AG09319 (cell line): ENCODE measurements at places on chromosomes 2 and 18.

GRCh38 chr2:235157746-235158482 lies 206.1 kb downstream of the SH3BP4 start:
- no peak for DNase-seq

DNA sequence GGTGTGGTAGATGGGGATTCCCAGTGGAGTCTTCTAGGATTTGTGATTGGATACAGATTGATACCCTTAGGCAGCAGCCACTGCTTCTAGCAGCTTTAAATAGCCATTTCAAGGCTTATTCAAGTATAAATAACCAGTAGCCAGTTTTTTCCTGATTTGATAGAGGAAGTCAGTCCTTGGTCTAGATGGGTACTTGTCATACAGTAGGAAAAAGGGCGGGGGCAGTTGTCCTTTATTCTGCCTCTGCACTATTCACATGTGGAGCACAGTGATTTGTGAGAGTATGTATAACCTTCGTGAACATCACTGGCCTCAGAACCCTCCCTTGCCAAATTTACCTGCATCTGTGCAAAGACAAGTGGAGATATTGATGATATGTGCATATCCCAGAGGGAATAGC lies 6.8 kb downstream of the PPP1CB start:
- DNase-seq = no peak

- DNase-seq = no peak
Measured at GRCh38 chr2:58957188-58957840, 716.2 kb upstream of the FANCL start.

DNA sequence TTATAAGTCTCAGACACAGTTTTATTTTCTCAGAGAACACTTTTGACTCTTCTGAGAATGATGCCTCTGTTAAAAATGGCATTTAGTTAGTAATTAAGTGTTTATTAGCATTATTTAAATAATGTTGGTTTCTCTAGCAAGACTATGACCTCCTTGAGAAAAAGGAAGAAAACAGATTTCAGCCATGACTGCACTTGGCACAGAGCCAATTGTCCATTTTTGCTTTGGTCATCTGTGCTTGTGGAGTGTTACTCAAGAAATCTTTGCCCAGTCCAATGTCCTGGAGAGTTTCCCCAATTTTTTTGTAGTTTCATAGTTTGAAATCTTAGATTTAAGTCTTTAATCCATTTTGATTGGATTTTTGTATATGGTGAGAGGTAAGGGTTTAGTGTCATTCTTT lies 1229.4 kb upstream of the FAM98A start:
- DNase-seq = no peak

DNA sequence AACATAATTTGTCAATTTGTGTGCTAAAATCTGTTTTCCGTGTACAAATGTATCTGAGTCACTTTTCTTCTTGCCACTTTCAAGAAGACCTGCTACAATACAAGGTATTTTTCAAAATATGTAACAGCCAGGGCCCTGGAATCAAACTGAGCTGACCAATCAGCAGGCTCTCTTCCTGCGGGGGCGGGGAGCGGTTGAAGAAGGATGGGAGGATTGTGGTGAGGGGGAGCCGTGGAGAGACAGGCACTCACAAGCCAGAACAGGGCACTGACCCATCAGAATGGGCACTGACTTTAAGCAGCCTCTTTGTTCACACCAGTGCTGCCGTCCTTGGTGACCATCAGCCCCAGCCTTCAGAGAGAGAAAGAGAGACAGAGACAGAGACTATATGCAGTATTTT lies 40.6 kb upstream of the CCNYL1 start:
- DNase-seq = no peak

GRCh38 chr2:100817388-100817985 lies 2.5 kb upstream of the NPAS2 start:
- DNase-seq = no peak

- DNase-seq = no peak
Measured at GRCh38 chr18:45626330-45627203, 11.3 kb downstream of the SLC14A2 start.

DNA sequence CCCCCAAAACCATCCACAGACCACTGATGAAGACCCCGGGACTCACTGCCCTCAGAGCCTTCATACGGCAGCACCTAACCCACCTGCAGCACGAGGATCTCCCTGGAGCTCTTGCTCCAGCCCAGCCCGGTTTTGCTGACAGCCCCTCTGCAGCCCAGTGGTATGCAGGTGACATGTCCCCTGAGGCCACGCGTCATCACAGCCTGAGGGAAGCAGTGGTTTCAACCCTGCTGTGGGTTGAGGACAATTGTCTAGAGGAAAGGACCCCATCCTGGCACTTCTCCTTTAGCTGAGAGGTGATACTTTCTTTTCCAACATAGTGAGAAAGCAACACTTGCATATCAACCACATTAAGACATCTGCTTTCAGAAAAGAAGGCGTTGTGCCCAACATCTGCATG lies 134.0 kb downstream of the SEPTIN10 start:
- no peak for DNase-seq

GRCh38 chr2:152497481-152498052 lies 162.6 kb downstream of the FMNL2 start:
- DNase-seq = no peak

- DNase-seq = no peak
Measured at GRCh38 chr2:29744976-29745375, 176.4 kb downstream of the ALK start.

DNA sequence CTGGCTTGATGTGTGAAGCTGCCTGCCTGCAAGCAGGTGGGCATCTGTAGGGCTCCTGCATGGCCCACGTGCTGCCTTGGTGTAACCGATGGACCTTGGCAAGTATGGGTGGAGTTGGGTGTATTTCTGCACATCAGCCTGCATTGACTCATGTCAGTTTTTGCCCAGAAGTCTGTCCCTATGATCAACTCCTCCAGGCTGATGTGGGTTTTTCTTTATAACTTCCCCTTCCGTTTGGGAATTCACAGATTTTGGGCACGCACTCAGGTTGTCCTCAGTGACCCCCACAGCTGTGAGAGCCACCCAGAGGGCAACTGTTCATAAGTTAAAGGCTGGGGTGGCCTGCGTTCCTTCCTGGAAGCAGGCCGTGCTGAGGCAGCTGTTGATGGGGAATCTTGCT lies 123.3 kb downstream of the NCK2 start:
- no peak for DNase-seq

- no peak for DNase-seq
Measured at GRCh38 chr18:40063488-40063887, 1891.5 kb upstream of the PIK3C3 start.

GRCh38 chr2:159450180-159450579 lies 163.7 kb upstream of the WDSUB1 start:
- no peak for DNase-seq

- no peak for DNase-seq
Measured at GRCh38 chr2:223147431-223147830, 95.4 kb downstream of the KCNE4 start.

DNA sequence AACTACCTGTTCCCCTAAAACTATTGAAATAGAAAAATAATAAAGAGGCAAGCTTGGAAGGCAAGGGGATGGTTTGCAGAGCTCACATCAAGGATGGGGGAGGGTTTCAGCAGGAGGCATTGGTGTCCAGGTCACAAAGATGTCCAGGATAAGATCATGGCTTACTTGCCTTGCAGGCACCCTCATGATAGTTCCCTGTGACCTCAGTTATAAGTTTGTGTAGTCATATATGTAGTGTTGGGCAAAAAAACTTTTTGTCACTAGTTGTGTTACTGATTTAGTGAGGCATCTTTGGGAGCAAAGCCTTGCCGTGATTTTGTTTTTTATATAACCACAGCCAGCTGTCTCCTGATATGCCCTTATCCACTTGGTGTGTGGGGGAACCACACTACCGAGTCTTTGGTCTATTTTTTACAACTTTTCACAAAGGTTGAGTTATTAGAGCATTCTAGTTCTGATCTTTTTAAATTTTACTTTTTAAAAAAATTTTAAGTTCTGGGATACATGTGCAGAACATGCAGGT lies 53.3 kb downstream of the IL1R2 start:
- no peak for DNase-seq

- no peak for DNase-seq
Measured at GRCh38 chr2:45698554-45698953, 47.1 kb downstream of the PRKCE start.

GRCh38 chr2:33108483-33109443 lies 162.0 kb downstream of the LTBP1 start:
- DNase-seq = no peak

GRCh38 chr2:54559593-54560145 lies 103.5 kb downstream of the SPTBN1 start:
- peak; percentile 54 for DNase-seq

DNA sequence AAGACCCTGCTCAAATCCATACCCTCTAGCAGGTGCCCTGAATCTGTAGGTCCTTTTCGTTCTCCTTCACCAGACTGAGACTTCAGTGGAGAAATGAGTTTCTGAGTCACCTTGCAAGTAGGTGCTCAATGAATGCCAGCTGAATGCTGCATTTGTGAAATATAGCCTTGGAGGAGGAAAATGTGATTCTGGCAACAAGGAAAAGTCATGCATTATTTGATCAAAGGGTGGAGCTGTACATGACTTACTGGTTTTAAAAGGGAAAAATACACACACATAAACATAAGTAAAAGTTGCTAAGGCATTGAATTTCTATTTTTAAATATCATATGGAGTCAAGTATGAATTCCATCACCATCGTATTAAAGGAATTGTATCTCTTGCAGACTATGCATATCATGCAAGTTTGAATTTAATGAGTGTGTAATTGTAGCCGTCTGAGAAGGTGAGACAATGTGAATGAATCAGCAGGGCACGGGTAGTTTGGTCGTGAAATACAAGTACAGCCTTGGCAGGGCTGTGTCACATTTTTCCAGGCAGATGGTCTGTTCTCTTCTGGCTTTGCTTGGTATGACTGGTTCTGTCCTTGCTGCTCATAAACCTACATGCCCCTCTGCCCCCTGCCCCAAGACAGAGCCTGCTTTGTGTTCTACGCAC lies 160.8 kb downstream of the COL6A3 start:
- no peak for DNase-seq

DNA sequence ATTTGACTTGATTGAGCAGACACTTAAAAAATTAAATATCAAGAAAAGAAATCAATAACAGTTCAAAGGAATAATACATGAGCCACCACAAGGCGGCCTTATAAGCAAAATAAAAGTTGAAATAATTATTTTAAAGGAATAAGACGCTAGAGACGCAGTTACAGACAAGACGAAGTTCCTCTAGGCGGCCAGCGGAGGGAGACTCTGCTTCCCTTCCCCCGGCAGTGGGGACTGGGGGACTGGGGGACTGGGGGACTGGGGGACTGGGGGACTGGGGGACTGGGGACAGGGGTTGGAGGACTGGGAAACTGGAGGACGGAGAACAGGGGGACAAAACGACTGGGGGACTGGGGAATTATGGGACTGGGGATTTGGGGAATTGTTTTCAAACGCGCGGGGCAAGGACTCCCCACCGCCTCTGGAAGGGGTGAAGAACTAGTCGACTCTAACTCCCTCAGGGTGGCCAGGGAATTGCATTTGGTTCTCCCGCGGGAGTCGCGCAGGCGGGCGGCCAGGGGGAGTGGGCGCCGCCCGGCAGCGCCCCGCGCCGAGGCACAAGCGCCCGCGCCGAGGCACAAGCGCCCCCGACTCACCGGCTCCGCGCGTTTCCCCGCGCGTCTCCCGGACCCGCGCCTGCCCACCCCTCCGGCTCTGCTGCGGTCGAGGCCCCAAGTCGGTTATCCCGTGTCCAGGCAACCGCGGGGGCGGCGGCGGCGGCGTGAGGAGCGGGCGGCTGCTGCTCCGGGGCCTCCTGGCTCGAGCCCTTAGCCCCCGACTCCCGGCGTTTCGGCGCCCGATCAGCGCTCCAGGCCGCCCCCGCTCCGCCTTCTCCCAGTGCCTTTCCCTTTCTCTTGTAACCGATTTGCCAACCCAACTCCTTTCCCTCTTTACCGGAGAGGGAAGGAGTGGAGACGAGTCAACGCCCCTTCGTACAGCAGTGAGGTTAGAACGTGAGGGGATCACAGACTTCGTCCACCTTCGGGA lies at the start of gene CCDC178:
Gene CCDC178, minus strand, starts transcription at position 662 of the 984 bp plus-strand sequence. CDS start 28,633 bp downstream, outside the sequence.
- DNase-seq = no peak

DNA sequence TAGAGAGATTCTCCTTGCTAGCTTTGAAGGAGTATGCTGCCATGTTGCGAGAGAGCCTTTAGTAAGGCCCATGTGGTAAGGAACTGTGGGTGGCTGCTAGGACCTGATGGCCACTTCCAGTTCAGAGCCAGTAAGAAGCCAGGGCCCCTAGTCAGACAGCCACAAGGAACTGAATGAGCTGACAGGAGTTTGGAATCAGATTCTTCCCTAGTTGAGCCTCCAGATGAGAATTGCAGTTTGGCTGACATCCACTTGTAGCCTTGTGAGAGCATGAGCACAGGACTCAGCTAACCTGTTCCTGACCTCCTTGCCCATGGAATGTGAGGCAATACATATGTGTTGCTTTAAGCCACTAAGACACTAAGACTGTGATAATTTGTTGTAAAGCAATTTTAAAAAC lies 1.2 kb upstream of the WDR7 start:
- DNase-seq = no peak

GRCh38 chr2:64967601-64968000 lies 21.6 kb upstream of the SLC1A4 start:
- no peak for DNase-seq

- DNase-seq = no peak
Measured at GRCh38 chr2:60855989-60856669, 25.2 kb upstream of the REL start.

DNA sequence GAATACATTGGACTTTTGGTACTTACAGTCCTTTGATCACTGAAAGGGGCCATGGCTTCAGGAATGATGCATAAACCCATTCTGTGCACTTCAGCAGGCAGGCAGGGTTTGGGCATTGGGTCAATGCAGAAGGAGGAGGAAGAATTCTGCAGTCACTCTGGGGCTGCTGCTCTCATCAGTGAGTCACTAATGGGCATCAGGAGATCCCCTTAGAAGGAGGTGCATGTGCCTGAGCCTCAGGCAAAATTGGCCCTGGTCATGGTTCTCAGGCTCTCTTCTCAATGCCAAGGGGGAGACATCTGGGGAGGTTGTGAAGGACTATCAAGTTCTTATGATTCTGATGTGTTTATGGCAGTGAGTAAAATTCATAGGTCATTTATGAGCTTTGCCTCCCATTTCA lies 52.0 kb upstream of the TNP1 start:
- peak; percentile 32 for DNase-seq

DNA sequence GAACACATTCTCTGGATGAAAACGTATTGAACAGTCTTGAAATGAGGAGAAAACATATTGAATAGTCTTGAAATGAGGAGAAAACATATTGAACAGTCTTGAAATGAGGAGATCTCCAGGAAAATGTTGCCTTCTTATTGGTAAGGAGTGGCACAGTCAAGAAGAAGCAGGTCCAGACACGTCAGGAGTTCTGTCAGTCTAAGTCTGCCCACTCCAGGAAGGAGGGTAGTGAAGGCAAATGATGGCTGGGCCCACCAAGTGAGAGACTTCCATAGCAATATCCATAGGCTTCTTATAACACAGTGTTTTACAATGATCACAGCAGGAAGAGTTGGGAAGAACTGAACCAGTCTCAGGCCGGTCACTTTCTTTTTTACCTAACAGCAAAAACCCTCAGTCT lies 316.2 kb downstream of the ETAA1 start:
- DNase-seq = no peak

GRCh38 chr2:42404676-42405075 lies 43.7 kb upstream of the COX7A2L start:
- DNase-seq = no peak

- no peak for DNase-seq
Measured at GRCh38 chr2:70944111-70944690, 8.5 kb downstream of the ATP6V1B1 start.

DNA sequence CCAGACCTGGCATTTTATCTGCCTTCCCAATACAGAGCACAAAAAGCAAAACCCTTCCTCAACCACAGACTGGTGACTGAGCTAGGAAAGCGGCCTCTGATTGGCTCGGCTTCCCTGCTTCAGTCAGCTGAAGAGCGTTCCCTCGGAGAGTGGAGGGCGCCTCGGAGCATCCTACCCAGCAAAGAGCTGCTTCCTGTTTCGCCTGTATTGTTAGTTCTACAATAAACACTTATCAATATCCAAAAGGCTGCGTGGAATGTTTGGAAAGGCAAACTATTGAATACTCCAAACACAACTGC lies 125.0 kb downstream of the CACNB4 start:
- DNase-seq = no peak
